ENCODE measurements at places on chromosomes 3 and 15.

GRCh38 chr15:86942285-86942684 lies 862.6 kb downstream of the AGBL1 start:
- no peak for DNase-seq

- no peak for DNase-seq
These were observed 6.9 kb downstream of the CHCHD4 start for GRCh38 chr3:14117468-14118399.

- no peak for DNase-seq
These were observed 983 bp upstream of the ALDH1A3 start for GRCh38 chr15:100878648-100879047.

DNA sequence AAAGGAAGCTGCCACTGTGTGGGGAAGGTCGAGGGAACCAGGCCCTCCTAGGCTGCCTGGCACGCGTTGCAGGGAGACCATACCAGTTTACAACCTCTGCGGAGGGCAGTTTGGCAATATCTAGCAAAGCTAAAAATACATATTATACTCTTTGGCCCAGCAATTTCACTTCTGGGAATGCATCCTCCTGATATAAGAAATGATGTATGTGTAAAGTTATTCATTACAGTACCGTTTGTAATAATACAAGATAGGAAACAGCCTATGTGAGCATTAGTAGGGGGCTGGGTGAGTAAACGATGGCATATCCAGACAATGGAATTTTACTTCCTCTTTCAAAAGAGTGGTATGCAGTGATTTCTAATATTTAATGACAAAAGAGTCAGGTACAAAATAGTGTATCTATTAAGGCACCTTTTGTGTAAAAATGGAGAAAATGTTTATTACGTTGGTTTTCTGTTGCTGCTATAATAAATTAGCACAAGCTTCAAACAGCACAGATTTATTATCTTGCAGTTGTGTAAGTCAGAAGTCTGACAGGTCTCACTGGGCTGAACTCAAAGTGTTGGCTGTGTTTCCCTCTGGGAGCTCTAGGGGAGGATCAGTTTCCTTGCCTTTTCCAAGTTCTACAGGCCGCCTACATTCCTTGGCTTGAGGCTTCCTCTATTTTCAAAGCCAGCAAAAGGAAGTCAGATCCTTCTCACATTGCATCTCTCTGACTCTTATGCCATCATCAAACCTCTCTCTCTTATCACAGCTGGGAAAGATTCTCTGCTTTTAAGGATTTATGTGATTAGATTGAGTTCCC lies 9.0 kb downstream of the APOD start:
- no peak for DNase-seq

- no peak for DNase-seq
These were observed 149.1 kb downstream of the TJP1 start for GRCh38 chr15:29672923-29673809.

GRCh38 chr15:32919749-32920414 lies 202.1 kb downstream of the GREM1 start:
- DNase-seq = no peak

DNA sequence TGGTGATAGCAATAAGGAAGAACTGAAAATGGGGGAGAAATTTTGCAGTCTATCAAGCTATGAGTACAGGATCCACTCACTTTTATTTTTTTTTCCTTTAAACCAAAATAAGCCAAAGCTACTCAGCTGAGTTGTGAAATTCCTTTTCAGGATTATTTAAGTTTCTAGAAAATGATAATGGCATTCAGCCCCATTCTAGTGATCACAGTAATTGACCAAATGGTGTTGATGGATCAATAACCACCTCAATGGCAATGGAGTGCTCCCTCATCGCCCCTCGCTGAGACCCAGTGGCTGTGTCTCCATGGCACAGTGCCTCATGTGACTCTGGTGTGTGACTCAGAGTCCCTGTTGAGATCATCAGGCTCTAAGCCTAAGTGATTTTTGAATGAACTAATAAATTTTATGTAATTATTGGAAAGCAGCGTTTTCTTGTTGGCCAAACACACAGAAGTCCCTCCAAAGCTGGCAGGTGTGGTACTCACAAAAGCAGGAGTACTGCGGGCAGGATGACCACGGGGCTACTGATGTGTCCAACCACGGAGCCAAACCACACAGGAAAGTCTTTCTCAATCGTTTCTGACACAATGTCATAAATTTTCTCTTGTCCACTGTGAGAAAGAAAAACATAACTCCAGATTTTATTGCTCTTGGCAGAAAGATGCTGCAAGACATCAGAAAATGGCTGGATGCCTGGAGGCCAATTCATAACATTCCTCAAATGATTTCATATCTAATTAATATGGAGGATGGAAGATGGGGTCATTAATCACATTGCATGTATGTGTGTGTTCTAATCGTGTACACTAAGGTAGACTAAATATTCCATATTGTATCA lies 14.4 kb upstream of the STARD5 start:
- DNase-seq = no peak

Data from activated CD4-positive, CD25-positive, alpha-beta regulatory T cell treated with anti-CD3 and anti-CD28 coated beads, Interleukin-2, amount 50 U/mL, for 16 hours (primary cell).